ENCODE measurements at places on chromosomes 2 and 18. TPM values are rescaled to one million over a fixed set of nuclear protein-coding genes. Genes with fewer than 3 reads are reported as not detected.

CACNB4 gene
- 6.0 TPM for total RNA-seq

DNA sequence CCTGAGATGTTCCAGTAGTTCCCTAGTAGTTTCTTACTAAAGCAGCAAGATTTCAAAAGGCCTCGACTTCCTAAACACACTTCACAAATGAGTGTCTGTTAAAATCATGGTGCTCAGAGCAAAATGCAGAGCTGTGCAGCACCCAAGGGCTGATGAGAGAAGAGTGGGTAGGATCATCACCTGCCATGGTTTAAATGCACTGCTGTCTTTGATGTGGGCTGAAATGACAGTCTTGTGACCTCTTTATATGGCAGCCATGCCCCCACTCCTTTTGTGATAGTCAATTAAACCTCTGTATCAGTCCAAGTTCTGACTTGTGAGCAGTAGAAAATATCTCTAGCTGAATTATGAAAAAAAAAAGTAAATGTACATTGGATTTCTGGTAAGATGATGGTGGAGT, 107.1 kb downstream of the TFCP2L1 start:
- no peak overlapping the region for H3K4me3 ChIP-seq
- no peaks in the 10 kb centered on the region for H3K36me3 ChIP-seq
- peaks cover 22% of the 10 kb centered on the region for H3K27me3 ChIP-seq
- no peak for DNase-seq
- H3K4me1 ChIP-seq = no peaks in the 10 kb centered on the region

- H3K4me3 ChIP-seq = no peak overlapping the region
- H3K27me3 ChIP-seq = peaks cover 4% of the 10 kb centered on the region
- H3K4me1 ChIP-seq = peaks cover 23% of the 10 kb centered on the region
These were observed 1378.1 kb upstream of the NXPH2 start for GRCh38 chr2:140158259-140158658.

DNA sequence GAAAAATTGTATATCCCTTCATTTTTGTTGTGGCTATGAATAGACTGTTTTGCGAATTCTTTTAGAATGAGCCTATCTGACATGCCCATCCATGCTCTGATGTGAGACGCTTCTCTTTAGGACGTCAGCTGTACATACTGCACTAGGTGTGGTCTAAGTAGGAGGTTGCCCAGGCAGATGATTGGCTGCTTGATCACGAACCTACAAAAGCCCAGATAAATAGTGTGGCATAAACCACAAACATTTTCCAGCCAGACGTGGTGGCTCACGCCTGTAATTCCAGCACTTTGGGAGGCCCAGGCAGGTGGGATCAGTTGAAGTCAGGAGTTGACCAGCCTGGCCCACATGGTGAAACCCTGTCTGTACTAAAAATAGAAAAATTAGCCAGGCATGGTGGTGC, 251.8 kb downstream of the AGAP1 start:
- H3K4me3 ChIP-seq = no peak overlapping the region
- no peak for DNase-seq
- H3K27ac ChIP-seq = no peak overlapping the region
- H3K27me3 ChIP-seq = no peaks in the 10 kb centered on the region

- peaks cover 67% of the 10 kb centered on the region for H3K4me1 ChIP-seq
- no peak for DNase-seq
These were observed 5.5 kb downstream of the ASAP2 start for GRCh38 chr2:9212010-9212635.

HOXD4 gene
- not detected for total RNA-seq

PSTPIP2 gene
- total RNA-seq = 5.0 TPM

Data from chondrocyte (in vitro differentiated cells).